Foreskin keratinocyte (primary cell): ENCODE measurements at places on chromosomes 12 and 14.

DNA sequence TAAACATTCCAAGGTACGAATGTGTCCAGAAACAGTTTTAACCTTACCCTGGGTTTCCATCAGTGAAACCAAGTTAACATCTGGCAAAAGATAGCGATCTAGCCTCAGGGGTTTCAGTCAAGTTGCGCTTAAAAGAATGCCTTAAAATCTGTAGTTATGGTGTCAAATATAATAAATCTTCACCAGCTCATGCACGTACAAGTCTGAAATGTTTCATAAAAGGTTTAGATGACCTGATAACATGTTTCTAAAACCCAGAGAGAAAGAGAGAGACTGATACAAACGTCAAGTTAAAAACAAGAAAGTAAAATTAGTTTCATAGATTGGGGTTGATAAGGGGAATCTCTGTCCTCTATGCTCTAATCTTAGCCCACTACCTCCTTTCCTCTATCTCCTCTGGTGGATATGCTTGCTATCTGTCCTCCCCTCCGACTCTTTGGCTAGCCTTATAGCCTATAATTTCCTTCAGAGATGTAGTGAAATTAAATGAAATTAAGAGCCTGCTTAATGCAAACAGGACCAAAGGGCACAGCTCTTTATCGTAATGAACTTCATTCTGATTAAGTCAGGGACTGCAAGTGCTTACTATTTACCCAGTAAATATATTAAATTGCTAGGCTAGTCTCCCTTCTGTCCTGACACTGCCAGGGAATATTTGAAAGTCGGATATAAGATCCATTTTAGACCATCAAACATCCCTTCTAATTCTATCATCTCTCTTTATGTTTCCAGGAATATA lies 18.4 kb upstream of the FOS start:
- DNase-seq, result peak; percentile 80

GRCh38 chr12:101743724-101744472 lies 4.6 kb upstream of the SYCP3 start:
- DNase-seq, result no peak

- DNase-seq, result peak; percentile 48
These were observed 43.1 kb downstream of the HMGA2 start for GRCh38 chr12:65867394-65867793.

DNA sequence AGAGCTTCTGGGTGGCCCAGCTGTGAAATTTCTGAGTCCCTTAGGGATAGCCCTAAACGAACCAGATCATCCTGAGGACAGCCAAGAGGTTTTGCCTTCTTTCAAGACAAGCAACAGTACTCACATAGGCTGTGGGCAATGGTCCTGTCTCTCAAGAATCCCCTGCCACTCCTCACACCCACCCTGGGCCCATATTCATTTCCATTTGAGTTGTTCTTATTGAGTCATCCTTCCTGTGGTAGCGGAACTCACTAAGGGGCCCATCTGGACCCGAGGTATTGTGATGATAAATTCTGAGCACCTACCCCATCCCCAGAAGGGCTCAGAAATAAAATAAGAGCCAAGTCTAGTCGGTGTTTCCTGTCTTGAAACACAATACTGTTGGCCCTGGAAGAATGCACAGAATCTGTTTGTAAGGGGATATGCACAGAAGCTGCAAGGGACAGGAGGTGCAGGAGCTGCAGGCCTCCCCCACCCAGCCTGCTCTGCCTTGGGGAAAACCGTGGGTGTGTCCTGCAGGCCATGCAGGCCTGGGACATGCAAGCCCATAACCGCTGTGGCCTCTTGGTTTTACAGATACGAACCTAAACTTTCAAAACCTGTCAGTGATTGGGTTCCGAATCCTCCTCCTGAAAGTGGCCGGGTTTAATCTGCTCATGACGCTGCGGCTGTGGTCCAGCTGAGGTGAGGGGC lies 38.9 kb downstream of the DAD1 start:
- DNase-seq, result no peak

- DNase-seq, result no peak
These were observed 8.1 kb downstream of the ITGA7 start for GRCh38 chr12:55699471-55700055.

DNA sequence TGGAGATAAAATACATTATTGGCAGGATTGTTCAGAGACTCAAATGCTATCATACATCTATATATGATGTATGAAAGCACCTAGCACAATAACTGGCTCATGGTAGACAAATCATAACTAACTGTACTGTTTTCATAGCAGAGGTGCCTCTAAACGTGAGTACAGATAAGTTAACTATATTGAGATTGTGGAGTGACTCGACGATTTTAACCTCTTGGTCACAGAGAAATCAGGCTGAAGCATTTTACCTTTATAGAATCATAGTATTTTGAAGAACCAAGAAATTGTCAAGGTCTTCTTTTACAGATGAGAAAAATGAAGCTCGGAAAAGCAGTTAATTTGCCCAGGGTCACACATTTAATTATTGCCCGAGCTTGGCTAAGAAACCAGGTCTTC lies 666 bp upstream of the DERA start:
- DNase-seq, result no peak

DNA sequence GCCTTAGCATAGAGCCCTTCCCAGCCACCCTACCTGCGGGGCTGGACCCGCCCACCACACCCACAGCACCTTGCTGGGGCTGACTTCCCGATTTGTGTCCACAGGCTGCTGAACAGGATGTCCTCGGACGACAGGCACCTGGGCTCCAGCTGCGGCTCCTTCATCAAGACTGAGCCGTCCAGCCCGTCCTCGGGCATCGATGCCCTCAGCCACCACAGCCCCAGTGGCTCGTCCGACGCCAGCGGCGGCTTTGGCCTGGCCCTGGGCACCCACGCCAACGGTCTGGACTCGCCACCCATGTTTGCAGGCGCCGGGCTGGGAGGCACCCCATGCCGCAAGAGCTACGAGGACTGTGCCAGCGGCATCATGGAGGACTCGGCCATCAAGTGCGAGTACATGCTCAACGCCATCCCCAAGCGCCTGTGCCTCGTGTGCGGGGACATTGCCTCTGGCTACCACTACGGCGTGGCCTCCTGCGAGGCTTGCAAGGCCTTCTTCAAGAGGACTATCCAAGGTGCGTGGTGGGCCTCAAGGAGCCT lies 63.4 kb downstream of the ESRRB start:
- DNase-seq, result no peak

GRCh38 chr14:38209572-38210557 lies 2.2 kb downstream of the SSTR1 start:
- DNase-seq, result no peak

GRCh38 chr14:36313206-36313605 lies 7.2 kb downstream of the MBIP start:
- no peak for DNase-seq

DNA sequence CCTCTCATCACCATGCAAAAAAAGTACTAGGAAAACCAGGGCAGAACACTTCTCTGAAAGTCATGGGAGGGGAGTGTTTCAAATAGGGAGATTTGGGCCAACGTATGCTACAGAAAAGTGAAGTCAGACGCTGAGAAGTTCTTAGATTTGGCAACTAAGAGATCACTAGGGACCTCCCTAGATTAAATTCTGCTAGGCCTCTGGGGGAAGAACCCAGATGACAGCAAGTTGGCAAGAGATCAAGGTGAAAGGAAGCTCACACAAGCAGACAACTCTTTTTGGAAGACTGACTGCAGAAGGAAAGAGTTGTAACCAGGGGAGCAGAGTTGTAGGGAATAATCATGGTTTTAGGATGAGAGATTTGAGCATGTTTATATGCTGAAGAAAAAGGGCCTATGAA lies 20.7 kb downstream of the IQSEC3 start:
- DNase-seq, result no peak

DNA sequence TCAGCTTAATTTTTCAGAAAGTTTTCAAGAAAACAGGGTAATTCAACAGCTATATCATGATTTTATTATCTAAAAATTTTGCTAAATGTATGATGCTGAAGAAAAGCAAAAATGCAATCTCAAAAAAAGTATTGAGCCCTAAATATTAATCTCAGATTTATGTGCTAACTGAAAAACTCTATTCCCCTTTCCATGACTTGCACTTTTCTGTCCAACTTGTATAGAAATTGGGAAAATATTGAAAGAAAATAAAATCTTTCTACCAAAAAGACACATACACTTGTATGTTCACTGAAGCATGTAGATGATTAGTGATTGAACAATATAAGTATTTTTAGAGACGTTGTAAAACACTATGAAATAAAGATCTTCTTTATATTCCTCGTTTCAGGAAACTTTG lies 368.0 kb upstream of the ATXN7L3B start:
- DNase-seq, result no peak

DNA sequence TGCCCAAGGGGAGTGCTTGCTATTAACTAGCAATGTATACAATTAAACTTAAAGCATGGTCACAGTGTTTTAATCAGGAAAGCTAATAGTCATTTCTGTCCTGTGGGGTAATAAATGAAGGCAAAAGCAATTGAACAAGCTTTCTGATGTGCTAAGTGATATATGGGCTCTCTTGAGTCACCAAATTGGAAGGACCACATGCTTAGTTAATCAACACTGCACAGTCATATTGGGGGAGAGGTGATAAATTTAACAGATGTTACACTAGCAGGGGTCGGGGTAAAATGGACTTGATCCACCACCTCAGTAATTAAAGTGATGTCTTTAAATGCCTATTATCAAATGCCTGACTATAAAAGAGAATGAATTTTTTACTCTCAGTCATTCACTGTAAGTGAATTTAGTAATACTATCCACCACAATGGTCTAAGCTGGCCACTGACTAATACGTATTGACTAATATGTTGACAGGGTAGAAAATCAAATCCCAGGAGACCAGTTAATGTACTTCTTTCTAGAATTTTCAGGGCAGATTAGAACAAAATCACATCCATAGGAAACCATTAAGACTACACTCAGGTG lies 736.3 kb downstream of the RPS29 start:
- no peak for DNase-seq
